Vagina (tissue), 2 donors: ENCODE measurements at places on chromosomes 4 and X.

- DNase-seq: no peak
Measured at GRCh38 chrX:2917767-2918166, 11.4 kb downstream of the ARSD start.

DNA sequence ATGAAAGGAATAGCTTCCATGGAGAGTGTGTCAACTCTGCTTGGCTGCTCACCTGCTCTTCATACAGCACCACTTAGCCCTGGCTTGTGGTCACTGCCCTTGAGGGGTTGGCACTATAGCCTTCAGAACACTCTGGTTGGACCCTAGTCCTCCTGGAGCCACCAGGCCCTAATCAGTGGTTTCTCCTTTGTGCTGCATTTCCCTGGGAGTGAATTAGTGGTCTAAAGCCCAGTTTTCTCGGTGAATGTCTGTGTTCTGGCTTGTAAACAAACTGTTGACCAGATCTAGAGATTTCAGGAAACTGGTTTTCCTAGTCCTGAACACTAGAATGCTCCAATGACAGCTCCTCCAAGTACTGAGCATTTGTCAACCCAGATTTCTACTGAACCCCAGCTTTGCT is 28.6 kb upstream of the TMEM154 start:
- DNase-seq: no peak

DNA sequence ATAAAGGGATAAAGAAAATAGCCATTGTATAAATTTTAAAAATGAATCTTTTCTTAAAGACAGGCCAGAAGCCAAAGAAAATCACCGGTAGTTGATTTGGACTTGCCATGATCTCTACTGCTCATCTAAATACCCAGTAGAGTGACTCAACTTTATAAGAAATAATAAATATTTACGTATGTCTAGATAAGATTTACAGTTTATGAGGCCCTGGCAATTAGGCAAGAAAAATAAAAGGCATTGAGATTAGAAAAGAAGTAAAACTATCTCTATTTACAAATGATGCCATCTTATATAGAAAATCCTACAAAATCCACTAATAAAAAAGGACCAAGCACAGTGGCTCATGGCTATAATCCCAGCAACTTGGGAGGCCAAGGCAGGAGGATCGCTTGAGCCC is 765.5 kb upstream of the HTR2C start:
- no peak for DNase-seq

DNA sequence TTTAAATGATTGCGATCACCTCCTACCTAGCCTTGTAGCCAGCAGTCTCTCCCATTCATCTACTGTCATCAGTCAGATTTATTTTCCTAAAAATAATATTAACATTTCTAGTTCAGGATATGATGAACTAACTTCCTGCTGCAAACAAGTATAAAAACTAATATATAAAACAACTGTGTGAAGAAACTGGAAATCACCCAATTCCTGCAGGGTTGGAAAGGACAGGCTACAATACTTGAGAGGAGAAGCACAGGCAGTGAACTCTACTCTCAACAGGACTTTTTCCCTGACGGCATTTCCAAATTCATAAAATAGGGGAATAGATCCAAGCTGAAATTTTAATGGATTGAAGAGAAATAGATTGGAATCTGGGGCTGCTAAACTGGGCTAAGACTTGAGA is 14.2 kb upstream of the BBS12 start:
- no peak for DNase-seq

- no peak for DNase-seq
Measured at GRCh38 chrX:45758319-45758718, 557.6 kb upstream of the DIPK2B start.

DNA sequence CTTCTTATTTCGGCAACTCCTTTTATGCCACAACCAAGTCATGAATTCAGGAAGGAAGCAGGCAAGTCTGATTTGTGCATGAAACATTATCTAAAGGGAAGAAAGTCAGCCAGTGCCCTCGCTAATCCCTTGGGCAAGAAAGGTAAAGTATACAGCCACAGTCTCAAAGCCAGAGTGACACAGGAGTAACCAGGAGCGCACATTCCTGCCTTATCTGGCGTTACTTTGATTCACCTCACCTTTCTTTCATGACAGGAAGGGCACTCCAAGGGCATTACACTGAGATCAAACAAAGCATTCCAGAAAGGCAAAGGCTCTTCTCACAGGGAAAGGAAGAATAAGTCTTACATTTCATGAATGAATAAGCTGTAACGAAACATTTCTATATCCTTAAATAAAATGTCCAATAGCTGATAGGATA is 38.8 kb downstream of the FAT1 start:
- no peak for DNase-seq

DNA sequence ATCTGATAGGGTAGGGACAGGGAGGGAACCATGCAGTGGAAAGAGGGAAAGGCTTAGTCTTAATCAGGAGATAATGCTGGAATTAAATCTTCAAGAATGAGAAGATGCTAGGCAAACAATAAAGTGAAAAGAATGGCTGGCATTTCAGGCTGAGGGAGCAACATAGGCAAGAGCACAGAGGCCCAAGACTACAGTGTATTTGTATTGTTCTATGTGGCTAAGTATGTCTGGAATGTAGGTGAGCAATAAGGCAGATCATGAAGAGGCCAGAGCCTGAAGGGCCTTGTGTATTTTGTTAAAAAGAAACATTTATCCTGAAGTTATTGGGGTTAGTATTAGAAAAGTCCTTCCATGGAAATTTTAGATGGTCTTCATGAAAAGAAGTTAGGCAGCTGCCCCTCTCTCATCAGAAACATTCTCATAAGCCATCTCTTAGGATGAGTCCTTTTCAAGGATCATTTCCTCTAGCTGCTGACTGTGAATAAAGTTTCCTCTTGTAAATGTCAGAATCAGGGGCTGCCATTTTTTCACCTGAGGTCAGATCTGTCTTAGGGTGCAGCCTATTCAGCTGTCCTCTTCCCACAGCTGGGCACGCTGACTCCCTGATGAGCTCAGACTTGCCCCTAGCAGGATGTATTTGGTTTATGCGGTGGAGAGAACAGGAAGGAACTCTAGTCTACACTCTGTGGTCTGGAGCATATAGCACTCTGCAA is 46.3 kb downstream of the ATP10D start:
- DNase-seq: no peak

DNA sequence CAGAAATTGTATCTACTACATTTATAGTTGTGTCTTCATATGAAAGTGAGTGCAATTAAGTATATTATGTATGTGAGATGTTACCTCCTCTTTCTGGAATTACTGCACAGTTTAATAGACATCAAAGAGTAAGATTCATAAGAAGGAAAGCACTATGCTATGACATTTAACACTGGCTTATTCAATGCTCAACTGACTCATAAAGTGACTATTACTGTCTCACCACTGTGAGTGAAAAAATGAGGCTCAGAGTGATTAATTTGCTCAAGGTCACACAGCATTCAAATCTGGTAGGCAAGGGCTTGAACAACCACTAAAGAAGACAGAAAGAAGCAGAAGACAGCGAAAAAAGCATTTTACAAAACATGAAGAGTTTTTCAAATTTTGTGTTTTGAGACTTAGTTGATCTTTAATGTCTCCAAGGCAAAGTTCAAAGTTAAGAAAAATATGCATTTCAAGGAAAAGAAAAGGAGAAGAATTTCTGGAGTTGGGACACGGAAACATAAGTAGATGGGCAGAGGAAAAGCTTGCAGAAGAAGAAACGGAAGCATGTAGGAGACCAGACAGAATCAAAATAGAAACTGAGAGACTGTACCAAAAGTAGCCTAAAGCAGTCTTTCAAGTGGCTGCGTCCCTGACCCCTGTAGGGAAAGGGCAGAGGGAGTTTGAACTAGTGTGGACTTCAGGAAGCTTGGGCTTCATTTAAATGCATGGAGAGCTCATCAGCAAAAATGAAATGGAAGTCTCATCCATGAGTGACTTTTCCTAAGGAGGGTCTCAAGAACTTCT is 66.3 kb downstream of the KCNIP4 start:
- DNase-seq: no peak

DNA sequence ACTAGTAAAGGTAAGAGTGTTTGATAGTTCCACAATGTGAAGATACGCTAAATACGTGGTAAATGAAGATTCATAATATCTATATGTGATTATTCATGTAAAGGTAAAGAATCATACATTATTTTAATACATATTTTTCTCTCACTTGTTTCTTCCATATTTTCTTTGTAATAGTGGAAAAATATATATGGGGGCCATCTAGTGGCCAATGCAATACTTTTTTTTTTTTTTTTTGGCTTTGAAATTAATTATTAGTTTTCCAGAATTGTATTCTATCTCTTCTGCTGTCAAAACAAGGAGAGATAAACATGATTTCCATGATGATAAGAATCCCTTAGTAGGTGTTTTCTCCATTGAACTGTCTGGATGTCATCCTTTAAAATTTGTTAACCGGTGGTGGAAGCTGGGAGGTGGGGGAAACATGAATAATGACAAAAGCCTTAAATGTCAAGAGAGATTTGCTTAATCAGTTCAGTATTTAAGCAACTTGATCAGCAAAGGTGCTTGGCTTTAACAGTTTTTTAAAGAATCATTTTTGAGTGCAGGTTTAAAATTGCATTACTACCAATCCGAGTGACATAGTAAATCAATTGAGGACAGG is 508.7 kb upstream of the HTR2C start:
- no peak for DNase-seq

- DNase-seq: no peak
Measured at GRCh38 chr4:85228264-85228663, 246.7 kb upstream of the ARHGAP24 start.

DNA sequence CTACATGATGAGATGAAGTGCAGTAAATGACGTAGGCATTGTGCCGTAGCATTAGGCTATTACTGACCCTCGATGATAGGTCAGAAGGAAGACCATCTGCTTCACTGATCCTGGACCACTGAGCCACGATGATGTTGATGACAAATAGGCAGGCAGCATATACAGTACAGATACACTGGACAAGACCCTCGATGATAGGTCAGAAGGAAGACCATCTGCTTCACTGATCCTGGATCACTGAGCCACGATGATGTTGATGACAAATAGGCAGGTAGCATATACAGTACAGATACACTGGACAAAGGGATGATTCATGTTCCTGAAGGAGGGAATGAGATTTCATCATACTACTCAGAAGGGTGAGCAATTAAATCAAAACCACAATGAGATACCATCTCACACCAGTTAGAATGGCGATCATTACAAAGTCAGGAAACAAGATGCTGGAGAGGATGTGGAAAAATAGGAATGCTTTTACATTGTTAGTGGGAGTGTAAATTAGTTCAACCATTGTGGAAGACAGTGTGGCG is 50.9 kb downstream of the BEND4 start:
- no peak for DNase-seq

GRCh38 chr4:5712517-5712916 is 1.5 kb downstream of the EVC start:
- DNase-seq: no peak

DNA sequence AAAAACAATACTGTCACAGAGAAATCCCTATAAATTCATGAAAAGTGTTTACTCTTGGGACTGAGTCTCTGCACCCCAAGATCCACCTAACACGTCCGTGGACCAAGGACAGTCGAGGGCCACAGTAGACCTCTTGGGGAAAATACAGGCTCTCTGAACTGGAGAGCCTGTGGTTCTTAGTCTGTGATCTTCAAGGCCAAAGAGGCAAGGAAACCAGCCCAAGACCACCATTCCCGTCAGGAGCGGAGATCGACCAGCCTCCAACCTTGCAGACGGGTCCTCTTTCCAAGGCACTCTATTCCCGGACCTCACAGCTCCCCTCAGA is 1.6 kb upstream of the APBB2 start:
- no peak for DNase-seq

DNA sequence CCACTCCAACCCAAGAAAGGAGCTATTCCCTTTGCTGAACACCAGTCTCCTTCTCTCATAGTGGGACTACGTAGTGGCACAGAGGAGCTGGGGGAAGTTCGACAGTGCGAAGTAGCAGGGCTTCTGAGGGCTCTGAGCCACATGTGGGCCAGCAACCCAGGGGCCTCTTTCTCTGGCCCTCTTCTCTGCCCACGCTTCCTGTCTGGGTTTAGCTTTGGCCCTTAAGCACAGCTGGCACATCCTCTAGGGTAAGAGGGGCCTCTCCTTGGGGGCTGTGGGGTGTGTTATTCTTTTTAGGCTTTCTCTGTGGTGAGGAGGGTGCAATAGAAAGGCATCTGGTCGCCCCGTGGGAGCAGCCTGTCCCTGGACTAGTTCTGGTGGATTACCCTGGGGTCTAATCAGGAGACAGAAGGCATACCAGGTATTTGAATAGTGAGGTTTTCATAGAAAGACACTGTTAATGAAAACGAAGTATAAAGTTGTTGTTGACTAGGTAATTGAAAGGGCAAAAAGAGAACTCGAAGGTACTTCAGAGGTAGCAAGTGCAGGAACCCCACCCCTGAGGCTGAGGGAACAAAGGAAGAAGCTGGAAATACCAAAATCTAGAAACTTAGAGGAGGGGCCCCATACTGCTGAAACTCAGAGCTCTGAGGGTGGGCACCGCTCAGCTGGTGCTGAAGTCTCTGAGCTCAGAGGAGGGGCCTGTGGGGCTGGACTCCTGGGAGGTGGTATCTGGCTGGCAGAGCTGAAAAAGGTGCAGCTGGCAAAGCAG is 151.9 kb upstream of the RPS6KA3 start:
- DNase-seq: no peak

DNA sequence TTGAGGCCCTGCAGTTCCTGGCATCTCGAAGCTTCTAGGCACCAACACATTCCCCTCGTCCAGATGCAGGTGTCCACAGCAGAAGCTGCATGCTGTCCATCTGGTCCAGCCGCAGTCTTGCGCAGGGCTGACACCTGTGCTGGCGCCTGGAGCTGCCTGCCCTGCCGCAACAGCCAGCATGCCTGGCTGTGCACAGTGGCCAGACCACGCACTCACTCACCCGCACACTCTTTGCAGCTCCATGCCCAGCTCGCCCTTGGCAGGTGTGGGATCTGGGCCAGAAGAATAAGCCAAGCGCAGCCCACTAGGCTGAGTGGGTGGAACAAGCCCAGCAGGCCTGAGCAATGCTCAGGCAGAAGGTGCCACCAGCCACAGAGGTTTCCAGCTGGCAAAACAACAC is 125.6 kb downstream of the PARM1 start:
- DNase-seq: no peak

DNA sequence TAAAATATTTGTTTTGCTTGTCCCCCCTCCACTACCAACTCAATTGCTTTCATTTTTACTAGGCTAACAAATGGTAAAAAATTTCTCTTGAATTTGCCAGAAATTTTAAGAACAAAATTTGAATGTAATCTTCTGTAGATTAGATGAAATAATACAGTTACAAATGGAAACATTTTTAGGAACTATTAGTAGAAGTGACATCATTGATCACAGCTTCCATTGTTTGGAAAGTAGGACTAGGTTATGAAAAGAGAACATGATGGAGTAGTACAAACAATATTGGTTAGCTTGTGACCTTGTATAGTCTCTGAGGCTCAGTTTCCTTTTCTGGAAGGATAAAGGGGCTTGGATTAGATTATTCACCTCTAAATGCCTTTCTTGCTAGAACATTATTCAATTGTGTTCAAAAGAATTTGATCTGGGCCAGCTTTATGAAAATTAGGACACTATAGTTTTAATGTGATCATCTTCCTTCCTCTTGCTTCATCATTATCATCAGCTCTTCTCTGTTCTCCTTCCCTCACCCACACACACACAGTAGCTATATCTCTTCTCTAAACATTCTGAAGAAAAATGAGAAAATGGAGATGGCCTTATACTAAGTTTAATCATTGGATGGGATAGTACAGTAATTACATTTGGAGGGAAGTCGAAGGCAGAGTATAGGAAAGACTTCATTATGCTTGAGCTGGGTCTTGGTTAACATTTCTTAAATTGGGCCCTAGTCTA is 9.9 kb downstream of the MTMR1 start:
- DNase-seq: no peak
